ENCODE measurements at places on chromosomes 3 and 15.

- DNase-seq, result no peak
These were observed 41.8 kb downstream of the SMAD3 start for GRCh38 chr15:67107014-67107812.

DNA sequence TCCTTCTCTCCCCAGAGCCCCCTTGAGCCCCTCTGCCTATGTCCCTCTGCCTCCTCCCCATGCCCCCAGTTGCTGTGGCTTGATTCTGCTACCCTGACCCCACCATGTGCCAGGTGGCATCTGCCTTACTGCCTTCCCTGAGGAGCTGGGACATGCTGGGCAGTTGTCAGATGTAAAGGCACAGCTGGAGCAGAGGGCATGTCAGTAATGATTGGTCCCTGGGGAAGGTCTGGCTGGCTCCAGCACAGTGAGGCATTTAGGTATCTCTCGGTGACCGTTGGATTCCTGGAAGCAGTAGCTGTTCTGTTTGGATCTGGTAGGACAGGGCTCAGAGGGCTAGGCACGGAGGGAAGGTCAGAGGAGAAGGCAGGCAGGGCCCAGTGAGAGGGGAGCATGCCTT is 3.5 kb upstream of the PPCDC start:
- DNase-seq, result no peak

DNA sequence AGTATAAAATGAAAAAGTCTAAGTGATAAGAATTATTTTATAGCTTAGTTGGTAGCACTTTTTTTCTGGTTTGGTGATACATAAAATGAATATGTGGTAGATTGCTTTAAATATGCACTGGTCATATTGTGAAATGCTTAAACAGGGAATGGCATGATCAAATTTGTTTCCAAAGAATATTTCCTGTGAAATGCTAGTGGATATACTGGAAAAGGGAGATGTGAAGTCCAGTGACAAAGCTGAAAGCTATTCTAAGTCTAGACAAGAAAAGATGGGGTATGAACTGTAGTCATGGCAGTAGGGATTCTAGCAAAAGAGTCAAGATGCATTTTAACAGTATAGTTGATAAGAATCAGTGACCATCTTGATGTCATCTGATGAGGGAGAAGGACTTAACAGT is 98.9 kb upstream of the MME start:
- DNase-seq, result no peak

- DNase-seq, result no peak
These were observed 21.3 kb downstream of the KIF9 start for GRCh38 chr3:47261301-47261700.

GRCh38 chr3:151216641-151217607 is 13.9 kb upstream of the GPR171 start:
- DNase-seq, result no peak

DNA sequence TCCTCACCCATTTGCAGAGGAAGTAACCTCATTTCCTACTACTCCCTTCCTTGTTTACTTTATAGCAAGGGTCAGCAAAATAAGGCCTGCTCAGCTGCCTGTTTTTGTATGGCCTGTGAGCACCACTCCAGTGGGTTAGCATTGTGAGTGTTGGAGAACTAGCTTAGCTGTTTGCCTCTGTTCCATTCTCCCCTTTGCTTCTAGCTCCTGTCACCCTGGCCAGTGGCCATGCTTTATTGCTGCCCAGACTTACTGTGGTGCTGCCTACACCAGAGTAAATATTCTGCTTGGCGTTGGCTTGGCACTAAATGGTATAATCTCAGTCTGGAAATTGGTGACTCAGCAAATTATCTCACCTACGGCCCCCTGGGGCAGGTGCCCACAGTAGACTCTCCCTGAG is 8.8 kb downstream of the PDCD6IP start:
- no peak for DNase-seq

GRCh38 chr3:15291589-15292541 is 40.5 kb downstream of the SH3BP5 start:
- no peak for DNase-seq

DNA sequence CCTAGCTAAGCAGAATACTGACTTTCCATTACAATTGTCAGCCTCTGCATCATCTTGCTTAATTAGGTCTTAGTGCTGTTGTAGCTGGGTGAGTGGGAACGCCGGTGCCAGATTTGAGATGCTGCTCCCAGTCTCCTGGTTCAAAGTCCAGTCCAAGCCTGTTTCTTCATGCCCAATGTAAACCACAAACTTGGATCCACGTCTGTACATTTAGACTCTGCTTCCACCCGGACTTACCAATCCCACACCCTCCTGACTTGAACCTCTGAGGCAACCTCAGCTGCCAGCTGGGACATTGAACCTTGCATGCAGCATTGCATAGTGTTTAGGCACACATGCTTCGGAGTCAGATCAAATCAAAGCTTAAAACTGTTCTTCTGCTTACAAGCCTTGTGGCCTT is 43.0 kb downstream of the BCL2L10 start:
- DNase-seq, result no peak

DNA sequence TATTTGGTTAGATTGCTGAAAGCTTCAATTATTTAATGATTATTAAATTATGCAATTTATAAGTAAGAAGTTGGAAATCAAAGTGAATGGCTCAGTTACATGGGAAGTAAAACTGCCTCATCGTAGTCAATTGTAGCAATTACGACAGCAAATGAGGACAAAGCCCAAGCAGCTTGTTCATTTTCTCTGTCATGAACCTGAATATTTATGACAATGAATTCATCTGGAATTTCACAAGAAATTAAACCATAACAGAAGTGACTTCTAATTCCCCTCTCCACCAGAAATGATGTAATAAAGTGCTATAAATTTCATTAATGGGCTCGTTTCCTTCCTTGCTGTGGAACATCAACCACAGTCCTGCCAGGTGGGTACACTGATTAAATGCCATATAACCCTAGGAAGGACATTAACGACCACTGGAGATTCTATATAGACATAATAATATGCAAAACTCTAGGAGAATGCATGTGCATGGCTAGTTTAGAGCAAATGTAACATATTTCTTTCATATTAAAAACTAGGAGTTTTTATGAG is 273.8 kb upstream of the DCBLD2 start:
- DNase-seq, result no peak

- no peak for DNase-seq
These were observed 23.9 kb upstream of the NEK10 start for GRCh38 chr3:27392950-27393679.

- no peak for DNase-seq
These were observed 2.5 kb upstream of the AMT start for GRCh38 chr3:49424816-49425215.

DNA sequence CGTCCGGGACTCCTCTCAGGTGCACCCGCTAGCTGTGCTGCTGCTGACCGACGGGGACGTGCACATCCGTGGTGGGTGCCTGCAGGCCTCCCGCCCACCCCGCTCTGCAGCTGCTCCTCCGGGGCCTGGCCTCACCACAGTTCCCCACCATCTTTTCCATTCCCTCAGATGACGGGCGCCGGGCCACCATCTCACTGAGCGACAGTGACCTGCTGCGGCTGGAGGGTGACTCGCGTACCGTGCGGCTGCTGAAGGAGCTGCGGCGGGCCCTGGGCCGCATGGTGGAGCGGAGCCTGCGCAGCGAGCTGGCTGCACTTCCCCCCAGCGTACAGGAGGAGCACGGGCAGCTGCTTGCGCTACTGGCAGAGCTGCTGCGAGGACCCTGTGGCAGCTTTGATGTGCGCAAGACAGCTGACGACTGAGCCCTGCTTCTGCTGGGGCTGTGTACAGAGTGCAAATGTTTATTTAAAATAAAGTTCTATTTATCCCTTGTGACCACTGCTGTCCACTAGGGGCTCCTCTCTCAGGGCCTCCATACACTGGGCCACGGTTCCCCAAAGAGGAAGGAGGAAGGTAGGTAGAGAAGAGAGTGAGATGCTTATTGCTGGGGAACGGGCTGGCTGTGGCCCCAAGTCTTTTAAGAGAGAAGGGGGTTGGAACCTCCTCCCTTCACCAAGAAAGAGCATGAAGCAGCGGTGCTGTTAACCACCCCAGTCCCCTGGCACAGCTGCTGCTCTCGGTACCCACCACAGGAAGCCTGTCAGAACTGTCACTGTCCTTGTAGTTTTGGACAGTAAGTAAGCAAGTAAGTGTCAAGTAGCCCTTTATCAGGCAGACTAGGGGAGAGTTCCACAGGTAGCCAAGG is 47.0 kb downstream of the DHX30 start:
- no peak for DNase-seq

- DNase-seq, result no peak
These were observed 57.2 kb downstream of the XXYLT1 start for GRCh38 chr3:195213639-195214315.

DNA sequence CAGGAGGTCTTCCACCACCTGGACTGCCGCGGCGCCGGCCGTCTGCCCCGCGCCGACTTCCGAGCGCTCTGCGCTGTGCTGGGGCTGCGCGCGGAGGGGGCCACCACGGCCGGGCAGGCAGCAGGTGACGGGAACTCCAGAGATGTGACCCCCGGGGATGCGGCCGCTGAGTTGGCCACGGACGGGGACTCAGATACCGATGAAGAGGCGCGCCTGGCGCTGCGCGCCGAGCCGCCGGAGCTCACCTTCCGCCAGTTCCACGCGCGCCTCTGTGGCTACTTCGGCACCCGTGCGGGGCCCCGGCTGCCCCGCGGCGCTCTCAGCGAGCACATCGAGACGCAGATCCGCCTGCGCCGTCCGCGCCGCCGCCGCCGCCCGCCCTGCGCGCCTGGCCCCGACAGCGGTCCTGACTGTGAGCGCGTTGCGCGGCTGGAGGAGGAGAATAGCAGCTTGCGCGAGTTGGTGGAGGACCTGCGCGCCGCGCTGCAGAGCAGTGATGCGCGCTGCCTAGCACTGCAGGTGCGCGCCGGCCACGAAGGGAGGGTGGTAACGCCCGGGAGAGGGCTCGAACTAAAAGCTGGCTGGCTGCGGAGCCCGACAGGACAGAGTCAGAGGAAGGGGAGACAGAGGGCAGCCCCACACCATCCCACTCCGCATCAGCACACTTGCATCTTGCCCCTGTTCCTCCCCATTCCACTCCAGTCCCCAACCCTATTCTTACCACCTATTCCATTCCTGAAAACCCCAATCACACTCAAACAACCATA is 885 bp downstream of the EFCC1 start:
- DNase-seq, result peak; percentile 45

DNA sequence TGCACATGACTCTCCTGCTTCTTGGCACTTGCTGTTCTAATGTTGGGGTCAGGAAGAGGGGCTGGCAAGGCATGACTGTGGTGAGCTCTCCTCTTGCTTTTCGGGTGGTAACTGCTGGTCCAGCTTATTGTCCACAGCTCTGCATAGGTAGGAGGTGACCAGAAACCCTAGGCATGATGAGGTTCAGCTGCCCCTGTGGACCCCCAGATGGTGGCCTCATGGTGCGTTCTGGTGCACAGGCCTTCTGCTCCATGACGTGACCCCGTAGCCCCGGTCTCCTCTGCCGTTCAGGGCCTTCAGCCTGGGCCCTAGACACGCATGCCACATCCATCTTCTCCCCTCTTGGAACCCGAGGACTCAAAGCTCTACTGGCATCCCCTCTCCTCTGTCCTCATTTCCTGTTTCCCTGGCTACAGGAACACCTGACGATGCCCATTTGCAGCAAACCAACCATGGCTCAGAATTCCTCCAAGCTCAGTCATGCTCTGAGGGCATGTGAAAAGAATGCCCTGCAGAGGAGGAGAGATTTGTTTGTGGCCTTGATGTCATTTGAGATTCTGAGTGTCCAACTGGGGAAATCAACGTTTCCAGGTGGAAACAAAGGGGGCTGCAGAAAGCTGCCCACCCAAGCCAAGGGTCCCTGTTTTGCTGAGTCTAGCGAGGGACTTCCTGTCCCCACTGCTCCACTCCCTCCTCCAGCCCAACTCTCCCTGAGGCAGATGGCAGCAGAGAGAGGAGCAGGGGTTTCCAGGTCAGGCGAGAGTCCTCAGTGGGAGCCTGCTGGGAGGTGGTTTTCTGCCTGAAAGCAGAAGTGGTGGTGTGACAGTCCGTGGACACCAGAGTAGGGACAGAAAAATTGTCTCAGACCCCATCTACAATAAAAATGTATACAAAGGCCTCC is 198.7 kb upstream of the LYSMD4 start:
- DNase-seq, result no peak

DNA sequence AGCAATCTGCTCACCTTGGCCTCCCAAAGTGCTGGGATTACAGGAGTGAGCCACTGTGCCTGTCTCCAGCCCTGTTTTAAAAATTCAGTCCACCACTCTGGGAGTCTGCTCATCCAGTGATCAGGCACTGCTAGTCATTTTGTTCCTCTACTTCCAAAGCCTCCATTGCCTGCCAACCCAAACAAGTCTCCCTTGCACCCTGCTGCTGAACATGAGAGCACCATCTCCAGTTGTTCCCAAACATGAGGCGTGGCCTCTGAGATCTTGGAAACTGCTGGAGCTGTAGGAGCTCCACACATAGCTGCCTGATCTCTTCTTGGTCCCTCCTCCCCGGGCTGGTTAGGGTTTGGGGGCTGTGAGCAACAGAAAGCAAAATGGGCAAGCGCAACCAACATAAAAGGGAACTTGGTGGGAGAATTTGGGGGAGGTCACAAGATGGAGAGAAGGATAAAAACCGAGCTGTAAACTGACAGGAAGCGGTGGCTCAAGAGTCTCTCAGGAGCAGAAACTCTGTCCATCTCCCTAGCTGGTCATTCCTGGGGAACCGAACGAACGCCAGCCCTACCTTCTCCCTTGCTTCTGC is 49.6 kb upstream of the TLE3 start:
- no peak for DNase-seq

- DNase-seq, result no peak
These were observed 153.4 kb downstream of the RORA start for GRCh38 chr15:61075741-61076140.

GRCh38 chr3:59107856-59108815 is 58.3 kb upstream of the CFAP20DC start:
- DNase-seq, result no peak

- no peak for DNase-seq
These were observed 807.9 kb upstream of the CFAP20DC start for GRCh38 chr3:59857589-59858346.

DNA sequence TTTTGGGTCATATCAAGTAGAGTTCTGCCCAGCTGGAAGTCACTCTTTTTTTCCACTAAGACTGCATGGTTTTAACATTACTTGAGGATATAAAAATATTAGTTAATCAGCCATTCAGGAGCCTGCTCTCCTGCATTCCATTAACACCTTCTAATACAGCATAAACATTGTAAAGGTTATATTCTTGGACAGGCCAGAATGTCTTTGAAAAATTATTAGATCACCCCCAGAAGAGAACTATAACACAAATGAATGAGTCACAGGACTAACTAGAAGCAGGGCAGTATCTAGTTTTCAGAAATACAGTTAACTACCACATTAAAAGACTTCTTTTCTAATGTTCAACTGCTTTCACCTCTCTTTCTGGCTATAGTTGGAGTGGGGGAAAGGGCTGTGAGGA is 80.9 kb downstream of the THBS1 start:
- no peak for DNase-seq
